IPS DF 6.9 (cell line): ENCODE measurements at places on chromosomes 12 and 14.

GRCh38 chr12:110012137-110012536 lies 12.9 kb downstream of the ANKRD13A start:
- no peak for DNase-seq

- no peak for DNase-seq
Observed at GRCh38 chr12:123153906-123154305, 3.0 kb upstream of the PITPNM2 start.

GRCh38 chr14:67602076-67602475 lies 2.0 kb upstream of the PIGH start:
- no peak for DNase-seq

DNA sequence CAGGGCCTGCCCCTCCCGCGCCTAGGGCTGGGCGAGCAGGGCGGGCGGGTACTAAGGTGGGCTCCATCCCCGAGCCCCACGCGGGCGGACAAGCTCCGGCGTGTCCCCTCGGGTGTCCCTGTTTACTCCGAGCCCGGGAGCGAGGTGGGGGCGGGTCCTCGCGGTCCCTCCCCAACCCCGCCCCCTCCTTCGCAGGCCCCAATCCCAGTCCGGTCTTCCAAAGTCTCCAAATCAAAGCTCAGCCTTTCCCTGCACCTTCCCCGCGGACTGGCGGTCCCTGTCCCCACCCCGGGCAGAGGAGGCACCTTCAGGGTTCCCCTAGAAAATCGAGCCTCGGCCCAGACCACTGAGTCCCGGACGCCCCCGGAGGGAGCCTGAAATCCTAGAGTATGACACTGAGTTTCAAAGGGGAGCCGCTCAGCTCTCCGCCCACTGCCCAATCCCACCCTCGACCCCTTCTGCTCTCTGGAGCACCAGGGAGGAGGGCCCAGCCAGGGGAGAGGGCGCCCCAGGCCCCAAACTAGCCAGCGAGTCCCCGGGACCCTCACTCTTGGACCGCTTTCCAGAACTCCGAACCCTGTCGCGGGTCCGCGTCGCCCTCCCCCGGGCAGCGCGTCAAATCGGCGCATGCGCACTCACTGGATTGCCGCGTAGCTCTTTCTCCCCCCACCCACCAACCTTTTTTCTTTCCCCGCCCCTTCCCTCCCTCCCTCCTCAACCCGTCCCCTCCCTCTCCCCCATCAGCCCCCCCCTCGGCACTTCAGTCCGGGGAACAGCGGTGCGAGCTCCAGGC lies at the start of gene LRP1:
TSS of gene LRP1 (plus strand) at position 758 of the 793 bp plus-strand sequence. CDS start 482 bp downstream, outside the sequence.
- DNase-seq = no peak

DNA sequence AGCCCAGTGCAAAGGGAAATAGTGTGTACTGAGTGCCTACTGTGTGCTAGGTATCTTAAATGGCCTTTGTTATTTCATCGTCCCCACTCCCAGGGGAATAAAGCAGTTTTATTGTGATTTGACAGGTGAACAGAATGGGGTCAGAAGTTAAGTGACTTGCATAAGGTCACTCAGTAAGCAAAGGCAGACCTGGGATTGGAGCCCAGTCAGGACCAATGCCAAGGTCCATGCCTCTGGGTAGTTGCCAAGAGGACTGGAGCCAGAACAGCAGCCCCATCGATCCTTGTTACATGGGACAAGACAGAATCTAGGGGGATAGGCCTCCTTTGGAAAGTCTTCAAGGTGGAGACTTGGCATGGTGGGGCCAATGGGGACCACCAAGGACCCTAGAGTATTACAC lies 227.4 kb upstream of the PWP1 start:
- no peak for DNase-seq
